ENCODE measurements at places on chromosomes 11 and 22.

GRCh38 chr11:118651820-118652219 lies 27.6 kb downstream of the TREH start:
- no peak for DNase-seq

- DNase-seq = no peak
Observed at GRCh38 chr11:93935826-93936225, 85.3 kb upstream of the HEPHL1 start.

DNA sequence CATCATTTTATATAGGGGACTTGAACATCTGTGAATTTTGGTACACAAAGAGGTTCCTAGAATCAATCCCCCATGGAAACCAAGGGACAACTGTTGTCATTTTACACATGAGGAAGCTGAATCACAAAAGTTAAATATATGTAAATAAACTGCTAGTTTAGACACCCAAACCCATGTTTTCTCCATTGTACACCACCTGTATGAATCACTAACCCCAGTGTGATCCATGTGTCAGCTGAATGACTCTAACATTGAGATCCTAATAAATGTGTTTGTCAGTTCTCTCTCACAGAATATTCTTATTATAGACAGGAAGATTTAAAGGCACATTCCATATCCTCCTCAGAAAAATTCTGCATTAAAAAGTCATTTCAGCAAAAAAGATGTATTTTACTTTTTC lies 83.3 kb downstream of the ATG16L2 start:
- no peak for DNase-seq

- no peak for DNase-seq
Observed at GRCh38 chr22:47474895-47475294, 712.4 kb downstream of the TBC1D22A start.

GRCh38 chr11:67572747-67573419 lies 10.7 kb upstream of the GSTP1 start:
- peak; percentile 49 for DNase-seq

DNA sequence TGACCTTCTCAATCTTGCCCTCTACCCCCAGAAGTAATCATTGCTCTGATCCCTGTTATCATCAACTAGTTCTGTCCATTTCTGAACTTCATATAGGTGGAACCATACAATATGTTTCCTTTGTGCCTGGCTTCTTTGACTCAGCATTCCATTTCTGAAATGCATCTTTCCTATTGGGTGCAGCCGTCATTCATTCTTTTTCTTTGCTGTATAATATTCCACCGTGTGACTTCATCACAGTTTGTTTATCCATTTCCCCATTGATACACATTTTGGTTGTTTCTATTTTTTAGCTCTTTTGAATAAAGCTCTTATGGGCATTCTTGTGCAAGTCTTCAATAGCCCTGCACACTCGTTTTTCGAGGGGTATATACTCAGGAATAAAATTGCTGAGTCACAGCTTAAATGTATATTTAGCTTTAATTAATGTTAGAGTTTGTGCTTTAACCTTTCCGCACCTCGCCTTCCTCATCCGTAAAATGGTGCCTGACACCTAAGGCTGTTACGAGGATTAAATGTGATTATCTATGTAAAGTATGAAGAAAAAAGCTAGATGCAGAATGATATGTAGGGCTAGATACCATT lies 491.6 kb downstream of the MIAT start:
- DNase-seq = no peak

DNA sequence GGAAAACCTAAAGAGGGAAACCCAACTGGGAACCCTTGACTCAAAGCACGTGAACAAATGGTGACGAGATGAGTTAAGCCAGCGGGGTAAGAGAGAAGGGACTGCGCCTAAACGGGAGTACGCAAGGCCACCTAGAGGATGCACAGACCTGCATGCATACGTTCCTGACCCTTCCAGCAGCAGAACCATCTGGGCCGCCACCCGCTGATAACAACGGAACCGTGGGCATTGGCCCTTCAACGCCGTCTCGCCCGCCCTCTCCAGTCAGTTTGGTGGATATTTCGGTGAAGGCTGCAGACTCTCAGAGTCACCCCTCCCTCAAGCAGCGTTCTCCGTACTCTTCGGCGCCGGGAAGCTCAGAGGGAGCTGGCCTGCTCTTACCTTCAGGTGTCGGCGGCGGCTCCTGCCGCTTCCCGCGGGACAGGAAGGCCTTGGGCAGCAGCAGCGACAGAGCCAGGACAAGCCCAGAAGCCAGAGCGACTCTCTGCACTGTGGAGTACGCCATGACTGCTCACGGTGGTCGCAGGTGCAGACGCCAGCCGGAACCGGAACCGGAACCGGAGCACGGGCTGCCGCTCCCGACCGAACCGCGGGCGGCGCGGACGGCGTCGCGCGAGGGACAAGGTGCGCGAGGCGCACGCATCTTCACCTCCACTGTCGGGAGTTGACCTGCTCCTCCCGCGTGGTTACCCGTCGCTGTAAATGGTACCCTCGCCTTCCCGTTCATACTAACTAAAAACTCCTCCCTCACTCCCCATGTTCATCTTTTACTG lies at the start of gene RIC3:
Gene RIC3 (minus strand): TSS at position 541 of the 773 bp plus-strand sequence. CDS start 36 bp downstream, at position 505.
- DNase-seq = peak; percentile 48

DNA sequence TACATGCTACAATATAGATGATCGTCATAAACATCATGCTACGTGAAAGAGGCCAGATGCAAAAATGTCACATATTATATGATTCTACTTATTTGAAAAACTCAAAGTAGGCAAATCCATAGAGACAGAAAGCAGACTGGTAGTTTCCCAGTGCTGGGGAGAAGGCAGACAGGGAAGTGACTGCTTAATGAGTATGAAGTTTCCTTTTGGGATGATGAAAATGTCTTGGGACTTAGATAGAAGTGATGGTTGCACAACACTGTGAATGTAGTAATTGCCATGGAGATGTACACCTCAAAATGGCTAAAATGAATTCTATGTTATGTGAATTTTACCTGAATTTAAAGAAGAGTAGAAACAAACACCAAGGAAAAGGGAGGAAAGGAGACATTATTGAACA lies 45.2 kb upstream of the EHF start:
- DNase-seq = no peak

DNA sequence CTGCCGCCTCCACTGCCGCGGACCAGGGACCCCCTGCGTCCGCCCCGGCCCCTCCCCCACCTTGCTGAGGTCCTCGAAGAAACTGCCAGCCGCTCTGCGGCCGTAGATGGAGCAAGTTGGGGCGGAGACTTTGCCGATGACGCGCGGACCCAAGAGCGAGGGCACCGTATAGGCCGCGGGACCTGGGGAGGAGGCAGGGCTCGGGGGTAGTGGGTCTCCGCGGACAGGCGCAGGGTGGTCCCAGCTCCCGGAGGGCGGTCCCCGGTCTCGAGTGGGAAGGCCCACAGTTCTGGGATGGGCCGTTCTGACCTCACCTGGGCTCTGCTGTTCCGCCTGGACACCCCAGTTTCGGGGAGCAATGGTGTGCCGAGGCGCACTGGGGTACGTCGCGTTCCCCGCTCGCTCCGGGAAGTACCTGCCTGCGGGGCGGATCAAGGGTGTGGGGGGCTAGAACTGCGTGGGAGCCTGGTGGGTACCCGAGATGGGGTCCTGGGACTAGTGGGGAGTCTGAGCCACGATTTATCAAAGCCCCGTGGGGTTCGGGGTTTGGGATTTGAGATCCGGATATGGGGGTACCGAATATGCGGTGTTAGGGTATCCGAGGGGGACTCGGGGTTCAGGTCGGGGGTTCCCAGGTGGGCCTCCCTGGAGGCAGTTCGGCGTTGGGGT lies 1.2 kb upstream of the TYMP start:
- DNase-seq = peak; percentile 94

DNA sequence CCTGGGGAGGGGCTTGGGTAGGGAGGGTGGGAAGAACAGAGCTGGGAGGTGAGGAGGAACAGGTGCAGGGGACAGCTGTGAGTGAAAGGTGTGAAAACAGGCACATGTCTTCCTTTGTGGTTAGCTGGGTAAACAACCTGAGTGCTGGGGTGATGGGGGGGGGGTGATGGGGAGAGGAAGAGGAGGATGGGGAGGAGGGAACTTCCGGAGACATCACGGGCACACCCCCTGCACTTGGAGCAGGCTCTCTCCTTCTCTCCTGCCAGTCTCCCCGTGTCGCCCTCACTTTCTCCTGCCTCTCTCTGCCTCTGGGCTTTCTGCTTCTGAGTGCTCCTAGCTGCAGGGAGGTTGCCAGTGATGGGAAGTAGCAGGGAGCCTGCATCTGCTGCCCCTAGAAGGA lies 8.8 kb downstream of the CXCR5 start:
- DNase-seq = peak; percentile 58

- no peak for DNase-seq
Observed at GRCh38 chr22:37631448-37632173, 7.9 kb upstream of the SH3BP1 start.

DNA sequence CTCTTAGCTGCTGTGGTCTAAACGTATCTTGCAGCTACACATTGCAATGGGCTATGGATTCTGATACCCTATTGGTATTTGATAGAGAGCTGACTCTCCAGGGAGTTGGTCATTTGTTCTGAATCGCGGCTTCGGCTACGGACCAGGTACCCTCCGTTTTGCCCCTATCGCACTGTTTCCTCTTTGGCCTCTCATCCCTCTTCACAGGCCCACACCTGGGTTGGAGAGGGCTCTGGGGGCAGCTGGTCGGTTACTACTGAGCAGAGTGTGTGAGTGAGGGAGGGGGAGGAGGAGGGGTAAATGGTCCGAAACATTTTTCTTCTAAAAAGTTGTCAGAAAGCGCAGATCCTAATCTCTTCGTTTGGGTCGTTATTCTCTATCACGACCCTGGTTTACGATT lies 48.8 kb upstream of the HSD17B12 start:
- no peak for DNase-seq

GRCh38 chr11:96316869-96317268 lies 26.1 kb downstream of the MAML2 start:
- DNase-seq = no peak

DNA sequence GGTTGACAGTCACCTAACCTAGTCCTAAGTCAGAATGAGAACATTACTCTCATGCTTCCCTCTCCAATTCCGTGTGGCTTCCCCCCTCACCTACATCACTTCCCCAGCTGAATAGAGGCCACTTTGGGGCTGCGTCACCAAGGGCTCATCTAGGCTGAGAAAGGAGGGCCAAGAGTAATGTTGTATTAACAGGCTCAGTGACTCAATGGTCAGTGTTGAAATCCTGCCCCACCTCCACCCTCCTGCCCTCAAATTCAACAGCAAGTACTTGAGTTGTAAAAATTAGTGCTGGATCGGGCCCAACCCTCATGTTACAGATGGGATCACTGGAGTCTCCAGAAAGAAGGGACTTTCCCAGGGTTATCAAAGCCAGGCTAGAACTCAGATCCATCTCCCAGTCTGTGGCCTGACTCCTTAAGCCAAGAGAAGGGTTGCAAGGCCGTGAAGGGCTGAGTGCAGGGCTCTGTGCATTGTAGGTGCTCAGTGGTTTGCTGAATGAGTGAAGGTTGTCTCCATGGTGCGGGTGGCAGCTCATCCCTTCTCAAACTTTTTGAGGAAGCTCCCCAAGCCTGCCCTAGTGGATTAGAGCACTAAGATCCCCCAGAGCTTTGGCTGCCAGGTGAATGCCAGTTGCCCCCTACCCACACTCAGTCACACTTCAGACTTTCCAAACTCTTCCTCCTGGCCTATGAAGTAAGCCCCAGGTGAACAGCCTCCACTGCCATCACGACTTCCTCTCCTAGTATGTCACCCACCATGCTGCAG lies 3.2 kb downstream of the DGAT2 start:
- no peak for DNase-seq

DNA sequence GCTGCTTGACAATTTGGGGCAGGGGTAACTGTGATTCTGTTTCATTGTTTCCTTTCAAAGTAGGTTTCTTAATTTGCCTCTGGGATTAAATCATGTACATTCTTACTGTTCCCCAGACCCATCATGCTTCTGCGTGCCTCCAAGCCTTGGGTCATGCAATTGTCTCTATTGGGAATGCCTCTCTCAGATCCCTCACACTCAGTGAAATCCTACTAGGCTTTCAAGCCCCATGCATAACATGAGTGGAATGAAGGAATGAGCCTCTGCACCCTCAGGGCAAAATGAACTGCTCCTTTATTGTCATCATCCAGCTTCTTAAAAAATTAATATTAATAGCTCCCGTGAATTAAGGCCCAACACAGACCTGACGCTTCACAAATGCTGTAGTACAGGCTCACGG lies 381.7 kb downstream of the TENM4 start:
- DNase-seq = no peak

GRCh38 chr22:30320021-30320556 lies 6.7 kb downstream of the TBC1D10A start:
- no peak for DNase-seq

- no peak for DNase-seq
Observed at GRCh38 chr22:19843107-19843856, 11.4 kb downstream of the GNB1L start.

DNA sequence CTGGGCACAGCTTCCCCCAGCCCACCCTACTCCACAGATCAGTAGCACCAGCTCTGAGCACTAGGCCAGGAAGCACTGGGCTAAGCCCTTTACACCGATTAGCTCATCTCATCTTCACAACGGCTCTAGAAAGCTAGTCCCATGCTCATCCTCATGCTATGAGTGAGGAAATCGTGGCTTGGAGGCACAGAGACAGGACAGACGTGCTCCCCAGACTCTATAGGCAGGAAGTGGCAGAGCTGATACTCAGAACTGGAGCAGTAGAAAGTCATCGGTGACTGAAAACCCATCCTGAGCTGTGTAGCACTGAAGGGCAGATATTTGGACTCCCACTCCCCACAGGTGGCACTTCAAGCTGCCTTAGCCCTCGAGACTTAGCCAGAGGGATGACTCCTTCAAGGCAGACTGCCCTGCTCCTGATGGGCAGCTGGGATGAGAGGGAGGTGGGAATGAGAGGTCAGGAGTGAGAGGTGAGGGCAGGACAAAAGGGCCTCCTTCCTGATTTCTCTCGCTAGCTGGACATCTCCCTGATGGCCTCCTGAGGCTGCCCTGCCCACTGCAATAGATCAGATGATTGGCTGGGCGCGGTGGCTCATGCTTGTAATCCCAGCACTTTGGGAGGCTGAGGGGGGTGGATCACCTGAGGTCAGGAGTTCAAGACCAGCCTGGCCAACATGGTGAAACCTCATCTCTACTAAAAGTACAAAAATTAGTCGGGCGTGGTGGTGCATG lies 9.7 kb downstream of the CD5 start:
- peak; percentile 93 for DNase-seq

GRCh38 chr22:24928322-24928721 lies 18.2 kb downstream of the LHFPL7 start:
- no peak for DNase-seq

DNA sequence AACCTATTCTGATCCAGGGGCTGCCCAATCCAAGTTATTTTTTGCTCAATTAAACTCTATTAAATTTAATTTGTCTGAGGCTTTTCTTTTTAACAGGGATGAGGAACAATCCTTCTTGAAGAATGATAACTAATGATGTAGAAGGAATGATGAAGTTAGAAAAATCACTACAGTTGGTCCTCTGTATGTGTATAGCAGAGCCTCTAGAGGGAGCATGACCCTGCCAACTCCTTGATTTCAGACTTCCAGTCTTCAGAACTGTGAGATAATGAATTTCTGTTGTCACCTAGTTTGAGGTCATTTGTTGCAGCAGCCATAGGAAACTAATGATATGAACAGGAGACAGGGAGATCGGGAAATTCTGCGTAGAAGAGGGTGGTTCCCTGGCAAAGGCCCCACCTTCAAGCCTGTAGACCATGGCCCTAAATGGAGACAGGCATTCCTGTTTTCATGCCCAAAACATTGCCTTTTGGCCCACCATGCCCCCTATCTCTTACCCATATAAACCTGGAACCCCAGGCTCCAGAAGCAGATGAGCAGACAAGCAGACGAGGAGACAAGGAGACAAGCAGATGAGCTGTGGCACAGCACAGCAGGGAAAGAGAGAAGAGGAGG lies 7.7 kb upstream of the QSER1 start:
- peak; percentile 8 for DNase-seq

Data from activated CD4-positive, alpha-beta T cell treated with anti-CD3 and anti-CD28 coated beads, Interleukin-2, Interleukin-6, amounts not matched to agents 100 ng/mL and 50 ng/mL, durations not matched to agents 16 hours and 8 hours (primary cell).